Activated naive CD8-positive, alpha-beta T cell treated with anti-CD3 and anti-CD28 coated beads, Interleukin-2, amount 10 ng/mL, durations not matched to agents 7 days and 5 days (primary cell): ENCODE measurements at places on chromosomes 5 and 9. TPM values are rescaled to one million over a fixed set of nuclear protein-coding genes. Genes with fewer than 3 reads are reported as not detected.
A peak's percentile ranks its signal among the peaks of the same experiment; 100 is the strongest.

- peak; percentile 95 for DNase-seq
Measured at GRCh38 chr9:129626079-129626624, at the start of gene NTMT1. Gene NTMT1, plus strand, starts transcription at chr9:129626163. Its CDS starts 6,541 bp downstream, at chr9:129632704.

DNA sequence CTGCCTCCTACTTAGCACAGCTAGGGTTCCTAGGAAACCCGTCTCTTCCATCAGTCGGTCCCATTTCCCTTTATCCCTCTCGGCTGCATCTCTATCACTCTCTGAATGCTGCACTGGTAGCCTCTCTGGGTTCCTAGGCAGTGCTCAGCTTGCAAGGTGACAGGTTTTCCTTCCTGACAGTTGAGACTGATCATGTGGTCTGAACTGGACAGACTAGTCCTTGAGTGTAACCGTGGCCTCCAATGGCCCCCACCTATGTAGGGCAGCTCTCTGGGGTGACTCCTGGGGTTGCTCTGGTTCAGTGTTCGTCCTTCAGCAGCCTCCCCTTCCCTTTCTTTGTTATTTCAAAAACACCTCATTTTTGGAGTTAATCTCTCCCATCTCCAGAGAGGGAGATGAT, 3.8 kb downstream of the TMEM8B start:
- no peak for DNase-seq

- DNase-seq = no peak
Measured at GRCh38 chr9:38765101-38765500, 45.2 kb upstream of the FAM240B start.

DNA sequence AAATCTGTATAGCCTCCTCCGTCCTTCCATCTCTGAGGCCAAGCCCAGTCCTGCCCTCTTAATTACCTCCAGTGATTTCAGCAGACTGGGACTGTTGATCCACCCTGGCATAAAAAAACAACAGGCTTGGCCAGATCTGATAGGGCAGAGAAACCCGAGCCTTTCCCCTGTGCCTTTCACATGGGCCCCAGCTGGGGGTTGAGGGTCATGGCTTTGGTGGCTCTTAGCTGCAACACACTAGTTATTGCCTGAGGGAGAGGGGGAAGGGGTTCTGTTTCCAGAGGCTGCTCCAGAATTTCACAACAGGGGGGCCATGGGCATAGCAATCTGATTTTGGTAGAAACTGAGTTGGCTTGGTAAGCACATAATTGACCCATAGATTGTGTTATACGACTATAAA, 21.2 kb upstream of the PANK3 start:
- DNase-seq = no peak

- no peak for DNase-seq
Measured at GRCh38 chr9:22154064-22154463, 145.0 kb upstream of the CDKN2B start.

DNA sequence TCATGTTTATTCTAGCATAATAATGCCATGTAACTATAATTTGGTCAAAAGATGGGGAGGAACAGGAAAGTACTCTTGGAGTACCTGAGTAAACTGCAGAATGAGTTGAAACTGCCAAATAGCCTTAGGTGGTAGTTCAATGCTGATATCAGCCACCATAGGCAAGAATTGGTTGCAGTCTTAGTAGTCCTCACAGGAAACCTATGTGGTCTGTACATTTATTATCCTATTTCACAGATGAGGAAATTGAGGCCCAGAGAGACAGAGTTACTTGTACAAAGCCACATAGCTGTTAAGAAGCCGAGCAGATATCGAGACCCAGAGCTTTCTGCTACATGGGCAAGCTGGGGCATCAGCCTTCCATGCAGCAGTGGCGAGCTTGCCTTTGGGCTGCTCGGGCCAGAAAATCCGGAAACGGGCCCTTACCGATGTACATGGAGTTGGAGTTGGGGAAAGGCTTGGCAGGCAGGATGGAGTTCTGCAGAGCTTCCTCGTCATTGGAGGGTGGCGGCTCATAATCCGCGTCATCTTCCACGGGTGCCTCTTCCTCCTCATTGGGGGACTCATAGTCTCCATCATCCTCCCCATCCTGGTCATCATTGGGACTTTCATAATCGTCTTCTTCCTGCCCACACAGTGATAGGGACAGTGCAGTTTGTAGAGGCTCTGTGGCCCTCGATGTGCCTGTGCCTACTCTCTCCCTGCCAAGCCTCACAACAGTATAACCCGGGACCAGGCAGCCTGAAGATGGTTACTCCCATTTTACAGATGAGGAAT, 27.1 kb downstream of the LCP2 start:
- no peak for DNase-seq

- no peak for DNase-seq
Measured at GRCh38 chr5:143576711-143577484, 173.4 kb upstream of the NR3C1 start.

DNA sequence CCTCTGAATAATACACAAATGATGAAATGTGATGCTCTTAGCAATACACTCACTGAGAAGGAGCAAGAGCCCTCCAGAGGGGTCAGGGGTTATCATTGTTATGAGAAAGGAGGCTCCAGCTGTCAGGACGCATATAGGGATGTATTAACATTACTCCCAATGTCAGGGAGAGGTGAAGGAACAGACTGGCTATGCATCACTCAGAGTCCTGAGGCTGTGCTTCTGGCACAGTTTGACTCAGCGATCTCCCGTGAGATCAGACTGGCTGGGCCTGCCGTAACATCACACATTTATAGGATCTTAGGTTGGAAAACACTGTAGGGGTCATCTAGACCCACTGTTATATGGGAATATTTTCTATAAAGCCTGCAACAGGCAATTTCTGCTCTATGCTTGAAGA, 226.5 kb upstream of the GLRA1 start:
- no peak for DNase-seq

DNA sequence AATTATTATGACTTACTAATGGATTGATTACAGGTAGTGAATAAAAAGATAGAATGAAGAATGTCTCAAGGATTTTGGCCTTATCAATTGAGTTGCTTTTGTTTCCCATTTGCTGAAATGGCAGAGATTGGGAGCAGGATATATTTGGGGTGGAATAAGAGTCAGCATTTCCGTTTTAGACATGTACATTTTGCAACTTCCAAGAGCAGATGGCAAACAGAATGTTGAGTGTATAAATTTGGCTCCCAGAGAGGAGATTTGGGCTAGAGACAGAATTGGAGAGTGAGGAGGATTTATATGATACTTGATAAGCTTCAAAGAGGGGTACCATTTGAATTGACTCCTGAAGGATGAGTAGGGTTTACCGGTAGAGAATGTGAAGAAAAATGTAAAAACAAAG, 437.9 kb upstream of the PAPPA start:
- no peak for DNase-seq

- no peak for DNase-seq
Measured at GRCh38 chr9:128225770-128226411, 22.7 kb downstream of the DNM1 start.

DNA sequence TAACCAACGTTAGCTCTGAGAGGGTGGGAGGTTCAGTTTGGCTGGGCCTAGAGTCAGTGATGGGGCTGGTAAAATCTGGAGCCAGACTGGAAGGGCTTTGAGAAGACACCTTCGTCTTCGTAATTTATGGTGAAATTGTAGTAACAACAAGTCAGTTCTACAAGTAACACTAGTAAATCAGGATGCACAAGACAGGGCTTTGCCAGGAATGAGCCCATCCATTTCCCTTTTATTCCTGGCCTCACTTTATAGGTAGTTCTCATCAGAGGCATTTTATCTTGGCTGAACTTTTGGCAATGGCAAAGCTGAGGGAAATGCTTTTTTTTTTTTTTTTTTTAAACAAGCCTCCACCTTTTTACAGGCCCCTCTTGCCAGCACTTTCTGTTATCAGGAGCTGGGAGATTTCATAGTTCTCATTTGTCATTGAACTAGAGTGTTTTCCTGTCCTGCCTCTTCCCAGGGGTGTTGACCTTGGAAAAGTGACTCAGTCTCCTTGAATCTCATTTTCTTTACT, 110.5 kb upstream of the KLF4 start:
- DNase-seq = no peak

The GABRA6 gene
- not detected for total RNA-seq

The ICE1 gene
- total RNA-seq = 34.5 TPM

The FUT7 gene
- 0.62 TPM for total RNA-seq

The CCDC187 gene
- not detected for total RNA-seq

The C9orf43 gene
- total RNA-seq = 0.54 TPM

The IGIP gene
- total RNA-seq = 6.9 TPM
